ENCODE measurements at places on chromosomes 7 and 10. TPM values are rescaled to one million over a fixed set of nuclear protein-coding genes. Genes with fewer than 3 reads are reported as not detected.

The PTPN12 gene
- total RNA-seq, result 106 TPM

The EPDR1 gene
- total RNA-seq, result 10.3 TPM

The DEPP1 gene
- 13.6 TPM for total RNA-seq

The CFAP69 gene
- 0.71 TPM for total RNA-seq

The ALOX5 gene
- total RNA-seq, result 8.4 TPM

The DTX2 gene
- 23.3 TPM for total RNA-seq

The HPS1 gene
- total RNA-seq, result 34.4 TPM

The TAS2R41 gene
- not detected for total RNA-seq

The STEAP4 gene
- not detected for total RNA-seq

The HHEX gene
- not detected for total RNA-seq

The MRLN gene
- total RNA-seq, result not detected

The ZMIZ1 gene
- 230 TPM for total RNA-seq

The CAV1 gene
- total RNA-seq, result 0.78 TPM

The PBLD gene
- total RNA-seq, result 10.3 TPM

The PNLIPRP1 gene
- not detected for total RNA-seq

The TMEM229A gene
- total RNA-seq, result not detected

The SAMD9 gene
- total RNA-seq, result not detected

The DUSP5 gene
- total RNA-seq, result 2.4 TPM

The VSTM4 gene
- 2.0 TPM for total RNA-seq
